ENCODE measurements at places on chromosomes 2 and 18.
A peak's percentile ranks its signal among the peaks of the same experiment; 100 is the strongest.

DNA sequence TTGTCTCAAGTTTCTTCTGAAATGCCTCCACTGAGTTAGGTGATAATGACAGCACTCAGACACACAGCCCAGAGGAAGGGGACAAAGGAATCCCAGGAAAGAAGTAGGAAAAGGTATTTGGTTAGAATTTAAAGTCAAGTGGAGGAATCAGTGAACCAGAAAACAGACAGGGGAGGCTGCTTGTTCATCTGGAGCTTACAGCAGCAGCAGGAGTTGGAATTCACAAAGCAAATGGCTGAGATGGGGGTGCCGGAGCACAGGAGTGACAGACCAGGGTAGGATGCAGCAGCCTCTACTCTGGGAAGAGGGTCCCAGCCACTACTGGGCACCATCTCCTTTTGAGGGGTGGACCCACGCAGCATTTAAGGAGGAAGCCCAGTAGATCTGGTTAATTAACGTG lies 104.8 kb downstream of the ST6GAL2 start:
- no peak for DNase-seq

DNA sequence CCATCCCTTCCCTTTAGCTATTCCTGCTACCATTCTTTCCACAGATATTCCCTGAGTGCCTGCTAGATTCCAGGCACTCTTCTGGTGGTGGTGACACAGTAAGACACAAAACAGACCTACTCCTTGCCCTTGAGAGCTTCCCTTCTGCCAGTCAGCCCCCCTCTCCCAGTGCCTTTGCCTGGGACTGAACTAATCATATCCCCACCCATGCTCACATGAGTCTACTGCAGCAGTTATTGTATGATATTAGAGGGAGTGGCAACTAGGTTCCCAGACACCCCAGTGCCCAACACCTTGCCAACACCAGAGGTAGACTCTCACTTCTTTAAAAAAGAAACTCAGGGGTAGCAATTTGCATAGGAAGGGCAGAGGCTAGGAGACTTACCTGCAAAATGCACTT lies 7.2 kb upstream of the LBH start:
- peak; percentile 17 for DNase-seq

DNA sequence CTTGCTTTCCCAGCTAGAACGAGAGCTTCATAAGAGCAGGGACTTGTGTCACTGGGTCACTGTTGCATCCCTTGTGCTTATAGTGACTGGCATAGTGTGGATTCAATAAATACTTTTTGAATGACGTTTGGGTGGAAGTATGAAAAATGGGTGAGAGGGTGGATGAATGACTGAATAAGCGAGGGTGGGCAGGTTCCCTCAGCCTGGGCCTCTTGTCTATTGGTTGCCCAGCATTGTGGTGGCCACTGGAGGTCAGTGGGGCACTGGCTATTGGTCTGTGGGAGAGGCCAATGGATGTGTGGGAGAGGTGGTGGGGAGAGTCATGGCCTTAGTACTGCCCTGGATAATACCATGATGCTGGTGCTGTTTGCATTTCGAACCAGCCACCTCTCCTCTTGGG lies 93.8 kb upstream of the SKOR2 start:
- DNase-seq, result no peak

DNA sequence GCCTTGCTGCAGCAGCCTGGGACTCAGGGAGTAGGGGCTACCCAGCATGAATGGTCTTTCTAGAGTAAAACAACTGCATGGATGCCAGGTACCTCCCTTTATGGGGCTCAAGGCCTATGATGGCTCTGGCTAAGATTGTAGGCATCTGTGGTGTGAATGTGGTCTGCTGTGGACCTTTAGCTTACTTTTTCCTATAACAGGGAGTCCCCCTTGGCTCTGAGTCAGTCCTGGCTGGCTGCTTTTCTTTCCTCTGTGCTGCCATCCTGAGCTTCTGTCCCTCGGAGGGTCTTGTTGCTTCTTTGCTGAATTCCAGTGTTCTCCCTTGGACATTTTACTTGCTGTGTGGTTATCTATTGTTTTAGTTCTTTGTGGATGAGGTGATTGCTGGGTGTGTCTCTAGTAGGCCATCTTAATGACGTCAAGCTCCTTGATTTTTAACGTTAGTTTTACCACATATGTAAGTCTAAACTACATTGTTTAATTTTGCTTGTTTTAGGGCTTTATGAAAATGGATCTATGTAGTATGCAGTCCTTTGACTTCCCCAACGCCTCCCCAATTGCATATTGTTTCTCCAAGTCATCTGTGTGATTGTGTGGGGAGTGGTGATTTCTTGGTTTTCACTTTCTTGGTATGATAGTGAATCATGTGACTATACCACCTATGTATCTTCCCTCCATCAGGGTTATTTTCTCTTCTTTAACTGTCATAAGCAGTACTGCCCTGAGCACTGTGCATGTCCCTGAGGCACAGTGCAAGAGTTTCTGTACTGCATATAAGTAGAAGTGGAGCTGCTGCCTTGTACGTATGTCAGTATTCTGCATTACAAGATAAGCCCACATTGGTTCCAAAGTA lies 92.4 kb downstream of the NCK2 start:
- peak; percentile 41 for DNase-seq

- DNase-seq, result peak; percentile 79
These were observed 40.4 kb downstream of the DHRS9 start for GRCh38 chr2:169109502-169110409.

DNA sequence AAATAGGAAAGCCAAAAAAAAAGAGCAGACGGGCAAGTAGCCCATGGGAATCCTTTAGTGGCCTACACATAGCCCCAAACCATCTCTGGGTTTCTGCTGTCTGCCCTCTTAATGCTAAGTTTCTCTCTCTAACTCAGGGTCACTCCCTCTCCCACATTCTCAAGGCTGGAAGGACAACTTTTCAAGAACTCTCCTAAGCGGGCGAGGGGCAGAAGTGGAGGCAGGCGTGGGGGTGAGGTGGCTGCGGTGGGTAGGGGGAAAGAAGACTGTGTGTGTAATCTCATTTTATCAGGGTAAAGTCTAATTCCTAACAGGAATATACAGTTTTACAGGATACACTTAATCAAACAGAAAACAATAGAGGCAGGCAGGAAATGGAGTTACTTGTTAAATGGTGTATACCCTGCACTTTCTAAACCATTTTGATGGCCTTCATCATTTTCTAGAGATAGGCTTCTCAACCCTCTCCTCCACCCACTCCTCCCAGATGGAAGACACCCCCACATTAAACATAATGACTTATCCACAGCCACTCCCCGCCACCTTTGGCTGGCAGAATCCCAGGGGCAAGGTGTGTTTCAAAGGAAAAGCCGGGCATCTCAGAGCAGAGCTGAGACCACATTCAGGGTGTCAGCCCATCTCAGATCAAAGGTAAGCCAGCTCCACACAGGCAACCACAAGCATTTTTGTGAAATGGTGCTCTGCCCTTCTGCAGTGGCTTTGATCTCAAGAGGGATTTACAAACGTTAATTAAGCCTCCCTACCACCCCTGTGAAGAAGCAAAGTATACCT lies 6.8 kb downstream of the SMAD7 start:
- no peak for DNase-seq

DNA sequence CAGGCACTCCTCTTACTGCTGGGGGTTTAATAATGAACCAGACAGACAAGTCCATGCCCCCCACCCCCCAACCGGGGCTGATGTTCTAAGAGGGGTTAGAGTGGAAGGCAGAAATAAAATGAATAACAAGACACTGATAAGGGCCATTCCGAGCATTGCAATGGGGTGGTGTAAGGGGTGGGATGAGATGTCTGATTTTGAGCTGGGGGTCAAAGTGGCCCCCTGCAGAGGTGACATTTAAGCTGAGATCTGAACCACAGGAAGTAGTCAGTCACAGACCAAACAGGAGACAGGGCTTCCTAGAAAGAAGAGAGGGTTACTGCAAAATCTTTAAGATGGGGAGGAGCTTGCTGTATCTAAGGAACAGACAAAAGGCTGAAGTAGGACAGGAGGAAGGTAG lies 180.6 kb upstream of the SH3BP4 start:
- DNase-seq, result no peak

GRCh38 chr2:182300608-182301007 lies 126.2 kb downstream of the PDE1A start:
- DNase-seq, result no peak

- DNase-seq, result no peak
These were observed 247.0 kb downstream of the ICOS start for GRCh38 chr2:204183608-204184007.

- DNase-seq, result no peak
These were observed 386.7 kb downstream of the TGIF1 start for GRCh38 chr18:3836483-3837335.

DNA sequence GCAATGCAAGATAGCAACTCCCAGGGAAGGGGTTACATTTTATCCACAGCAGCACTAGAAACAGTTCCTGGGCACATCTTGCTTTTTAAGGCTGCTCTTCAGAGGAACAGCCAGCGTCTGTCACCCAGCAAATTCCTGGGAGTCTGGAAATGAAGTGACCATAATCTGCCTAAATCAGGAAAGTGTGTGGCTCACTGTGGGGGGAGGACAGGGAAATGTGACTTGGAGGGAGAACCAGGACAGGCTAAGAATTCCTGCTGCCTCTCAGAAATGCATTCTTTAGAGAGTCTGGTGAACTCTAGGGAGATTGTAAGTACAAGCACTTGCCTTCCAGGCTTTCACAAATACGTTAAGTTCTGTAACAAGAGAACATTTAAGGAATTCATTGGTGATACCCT lies 364.3 kb upstream of the SPHKAP start:
- DNase-seq, result no peak

DNA sequence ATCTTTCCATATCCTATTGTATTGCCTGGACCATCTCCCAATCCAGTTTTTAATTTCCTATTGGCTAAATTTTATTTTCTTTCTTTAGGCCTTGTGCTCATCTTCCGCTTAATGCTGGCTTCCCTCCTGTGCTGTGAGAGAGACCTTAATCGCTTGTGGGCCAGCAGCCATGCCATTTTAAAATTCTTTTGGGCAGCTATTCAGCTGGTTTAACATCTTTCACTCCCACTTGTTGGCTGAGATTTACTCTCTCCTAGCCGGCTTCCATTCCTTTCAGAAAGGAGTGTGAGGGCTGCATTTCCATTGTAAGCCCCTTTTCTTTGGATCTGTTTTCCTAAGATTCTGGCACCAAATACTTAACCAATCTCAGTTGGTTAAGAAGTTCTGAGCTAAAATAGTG lies 140.9 kb upstream of the RASGRP3 start:
- no peak for DNase-seq

DNA sequence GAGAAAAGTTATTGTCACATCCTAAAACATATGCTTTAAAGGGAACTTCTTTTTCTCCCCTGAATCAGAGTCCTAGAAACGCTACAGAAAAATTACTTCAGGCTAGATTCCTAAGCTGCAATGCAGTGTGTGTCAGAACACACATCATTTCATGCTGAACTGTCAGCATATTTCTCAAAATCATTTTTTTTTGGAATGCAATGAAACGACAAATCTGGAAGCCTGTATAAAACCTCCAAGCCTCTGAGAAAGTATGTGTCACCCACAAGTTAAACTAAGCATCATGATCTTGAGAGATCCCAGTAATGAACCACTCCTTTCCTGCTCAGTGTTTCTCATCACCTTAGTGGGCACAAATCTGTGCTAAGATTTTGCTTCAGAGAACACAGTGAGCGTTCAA lies 276.2 kb downstream of the ZNF521 start:
- no peak for DNase-seq

- no peak for DNase-seq
These were observed 92.7 kb downstream of the FAM124B start for GRCh38 chr2:224309176-224309575.

GRCh38 chr2:176508984-176509740 lies 239.9 kb downstream of the MTX2 start:
- DNase-seq, result no peak

- no peak for DNase-seq
These were observed 477.4 kb downstream of the CPS1 start for GRCh38 chr2:211033765-211034164.

DNA sequence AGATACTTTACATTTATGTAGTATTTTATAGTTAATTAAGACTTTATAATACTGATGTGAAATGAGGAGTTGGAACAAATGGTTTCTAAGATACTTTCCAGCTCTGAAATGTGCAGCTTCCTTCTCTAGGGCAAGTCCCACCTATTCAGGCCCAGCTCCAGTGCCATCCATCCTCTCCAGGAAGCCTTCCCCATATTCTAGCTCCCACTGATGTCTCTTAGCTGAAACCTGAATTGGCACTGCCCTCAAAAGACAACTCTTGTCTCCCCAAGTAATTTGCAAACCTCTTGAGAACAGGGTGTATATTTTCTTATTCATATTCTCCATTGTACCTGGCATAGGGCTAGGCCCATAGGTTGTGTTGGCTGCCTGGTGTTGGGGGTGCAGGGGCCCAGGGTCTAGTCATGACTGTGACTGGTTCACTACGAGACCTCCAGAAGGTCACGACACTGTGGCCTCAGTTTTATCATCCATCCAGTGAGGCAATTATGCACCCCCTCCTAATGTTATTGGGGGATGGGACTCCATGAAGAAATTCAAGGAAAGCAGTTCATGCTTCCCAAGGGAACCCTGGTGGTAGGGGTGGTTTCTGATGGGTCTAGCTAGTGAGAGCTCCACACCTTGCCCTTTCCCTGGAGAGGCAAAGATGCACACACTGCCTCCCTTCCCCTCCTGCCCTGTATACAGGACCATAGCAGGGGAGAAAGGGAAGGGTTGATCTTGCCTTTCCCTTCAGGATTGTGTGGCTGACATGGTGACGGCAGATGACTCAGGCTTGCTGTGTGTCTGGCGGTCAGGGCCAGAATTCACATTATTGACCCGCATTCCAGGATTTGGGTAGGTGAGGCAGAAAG lies 2.8 kb downstream of the WDR54 start:
- no peak for DNase-seq

GRCh38 chr18:46751882-46752281 lies 5.0 kb downstream of the ST8SIA5 start:
- DNase-seq, result no peak

DNA sequence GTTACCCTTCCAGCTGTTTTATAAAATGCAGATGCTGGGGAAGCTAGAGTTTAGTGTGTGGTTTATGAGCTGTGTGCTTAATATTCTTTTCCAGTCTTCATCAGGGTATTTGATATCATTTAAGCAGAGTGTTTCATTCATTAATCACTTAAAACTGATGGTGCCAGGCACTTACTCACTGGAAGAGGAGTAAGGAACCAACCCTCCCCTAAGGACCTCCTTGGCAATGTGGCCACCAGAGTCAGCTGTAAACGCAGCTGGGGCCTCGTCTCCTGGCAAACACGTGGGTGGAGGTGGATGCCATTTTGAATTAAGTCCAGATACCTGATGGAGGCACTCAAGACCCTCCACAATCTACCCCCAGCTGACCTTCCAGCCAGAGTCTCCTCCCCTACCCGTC lies 331.6 kb downstream of the CLIP4 start:
- DNase-seq, result no peak

DNA sequence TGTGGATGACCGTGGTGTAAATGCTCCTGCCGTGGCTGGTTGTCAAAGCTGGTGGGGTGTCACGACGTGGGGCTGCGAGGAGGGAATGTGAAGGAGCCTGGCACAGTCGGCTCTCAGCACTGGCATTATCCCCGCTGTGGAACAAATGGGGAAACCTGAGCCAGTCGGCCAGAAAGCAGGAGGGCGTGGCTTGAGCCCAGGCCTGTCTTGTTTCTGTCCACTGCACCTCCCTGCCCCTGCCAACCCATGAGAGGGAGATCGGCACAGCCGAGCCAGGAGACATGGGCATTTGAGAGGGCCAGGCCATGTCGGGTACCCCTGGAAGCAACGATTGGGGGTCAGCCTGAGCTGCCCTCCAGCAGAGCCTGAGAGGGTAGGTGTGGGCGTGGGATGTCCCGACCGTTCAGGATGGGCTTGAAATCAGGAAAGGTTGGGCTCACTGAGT lies 44.5 kb downstream of the PDIA6 start:
- DNase-seq, result no peak
